ENCODE measurements at places on chromosomes 5 and 9. TPM values are rescaled to one million over a fixed set of nuclear protein-coding genes. Genes with fewer than 3 reads are reported as not detected.

The ZNG1A gene
- 36.2 TPM for total RNA-seq

The INSL6 gene
- not detected for total RNA-seq

The OTULINL gene
- 13.9 TPM for total RNA-seq

The LCN2 gene
- total RNA-seq, result not detected

The IDNK gene
- total RNA-seq, result 9.7 TPM

The PCDHGB7 gene
- total RNA-seq, result 10.4 TPM

The ZNF462 gene
- total RNA-seq, result 20.5 TPM

The PCDHGB1 gene
- total RNA-seq, result 1.3 TPM

The INSL4 gene
- not detected for total RNA-seq
